A549 (cell line): ENCODE measurements at places on chromosomes 12 and 14.

DNA sequence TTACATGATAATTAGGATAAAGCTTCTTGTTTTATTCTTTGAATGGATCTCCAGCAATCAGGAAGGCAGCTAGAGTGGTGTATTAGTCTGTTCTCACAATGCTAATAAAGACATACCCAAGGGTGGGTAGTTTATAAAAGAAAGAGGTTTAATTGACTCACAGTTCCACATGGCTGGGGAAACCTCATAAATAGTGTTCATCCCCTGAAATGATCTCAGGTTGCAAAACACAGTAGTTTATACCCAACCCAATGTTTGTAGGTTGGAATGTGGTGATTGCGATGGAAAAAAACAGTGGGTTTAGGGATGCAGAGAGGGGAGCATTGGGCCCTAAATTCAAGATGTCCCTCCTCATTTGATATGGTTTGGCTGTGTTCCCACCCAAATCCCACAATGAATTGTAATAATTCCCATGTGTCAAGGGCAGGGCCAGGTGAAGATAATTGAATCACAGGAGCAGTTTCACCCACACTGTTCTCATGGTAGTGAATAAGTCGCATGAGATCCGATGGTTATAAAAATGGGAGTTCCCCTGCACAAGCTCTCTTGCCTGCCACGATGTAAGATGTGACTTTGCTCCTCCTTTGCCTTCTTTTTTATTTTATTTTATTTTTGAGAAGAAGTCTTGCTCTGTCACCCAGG is 11.5 kb downstream of the MUCL1 start:
- no peak for DNase-seq

GRCh38 chr12:20439626-20440025 is 71.3 kb downstream of the PDE3A start:
- DNase-seq = no peak

- no peak for DNase-seq
Measured at GRCh38 chr12:34217660-34218059, 195.4 kb downstream of the ALG10 start.

GRCh38 chr12:64187370-64187769 is 34.7 kb downstream of the KICS2 start:
- DNase-seq = no peak

GRCh38 chr12:118813778-118814357 is 167.5 kb upstream of the SRRM4 start:
- DNase-seq = no peak

DNA sequence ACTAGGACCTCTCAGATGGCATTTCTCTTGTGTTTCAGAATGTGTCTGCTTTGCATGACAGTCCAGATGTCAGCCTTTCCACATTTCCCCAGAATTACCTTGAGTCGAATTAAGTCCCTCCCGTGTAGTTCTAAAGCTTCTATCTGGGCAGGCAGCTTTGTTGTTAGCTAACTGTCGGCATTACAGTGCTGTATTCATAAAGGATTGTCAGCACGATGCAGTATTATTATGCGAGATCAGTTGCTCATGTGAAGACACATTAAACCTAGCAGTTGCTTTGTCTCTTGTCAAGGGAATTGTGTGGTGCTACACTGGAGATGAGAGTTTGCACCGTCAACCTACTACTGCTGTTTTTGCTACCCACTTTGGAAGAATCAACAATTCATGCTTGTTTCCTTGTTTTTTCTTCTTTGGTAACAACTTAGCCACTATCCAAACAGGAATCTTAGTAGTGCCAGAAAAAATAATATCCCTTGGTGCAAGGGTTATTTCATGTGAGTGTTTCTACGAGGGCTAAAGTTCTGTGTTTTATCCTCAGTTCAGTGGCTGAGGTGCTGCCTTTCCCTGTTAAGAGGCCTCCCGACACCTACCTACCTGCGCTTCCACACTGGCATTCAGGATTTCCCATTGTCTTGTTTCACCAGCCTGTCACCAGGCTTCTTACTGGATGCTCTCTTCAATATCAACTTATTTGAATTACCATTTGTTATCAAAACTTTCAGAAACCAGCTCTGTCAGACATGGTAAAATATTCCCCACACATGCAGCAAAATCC is 297.9 kb upstream of the G2E3 start:
- DNase-seq = no peak

GRCh38 chr12:115962216-115962615 is 315.3 kb downstream of the MED13L start:
- DNase-seq = no peak

DNA sequence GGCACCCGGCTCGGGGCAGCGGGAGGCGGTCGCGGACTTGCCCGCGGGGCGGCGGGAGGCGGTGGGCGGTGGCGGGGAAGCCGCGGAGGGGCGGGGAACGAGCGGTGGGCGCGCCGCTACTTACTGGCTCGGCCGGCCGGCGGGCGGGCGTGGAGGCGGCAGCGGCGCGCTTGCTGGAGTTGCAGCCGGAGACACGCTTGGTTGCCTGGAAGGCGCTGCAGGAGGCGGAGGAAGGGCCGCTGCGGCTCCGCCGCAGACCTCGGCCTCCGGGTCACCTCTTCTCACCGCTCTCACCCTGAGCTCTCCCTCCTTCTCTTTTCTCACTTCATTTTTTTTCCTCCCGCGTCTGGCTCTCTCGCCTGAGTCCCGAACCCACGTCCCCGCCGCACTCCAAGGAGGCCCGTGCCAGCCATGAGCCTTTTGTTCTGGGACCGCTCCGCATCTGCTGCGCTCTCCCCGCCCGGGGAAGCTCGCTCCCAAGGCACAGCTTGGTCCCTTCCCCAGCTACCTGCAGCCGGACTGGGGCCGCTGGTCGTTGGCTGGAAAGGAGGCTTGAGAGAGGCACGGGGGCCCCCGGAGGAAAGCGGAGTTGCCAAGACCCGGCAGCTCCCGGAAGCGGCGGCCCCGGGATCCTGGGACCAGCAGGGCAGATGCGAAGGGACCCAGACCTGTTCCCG is 592 bp upstream of the KCNK10 start:
- DNase-seq = no peak

DNA sequence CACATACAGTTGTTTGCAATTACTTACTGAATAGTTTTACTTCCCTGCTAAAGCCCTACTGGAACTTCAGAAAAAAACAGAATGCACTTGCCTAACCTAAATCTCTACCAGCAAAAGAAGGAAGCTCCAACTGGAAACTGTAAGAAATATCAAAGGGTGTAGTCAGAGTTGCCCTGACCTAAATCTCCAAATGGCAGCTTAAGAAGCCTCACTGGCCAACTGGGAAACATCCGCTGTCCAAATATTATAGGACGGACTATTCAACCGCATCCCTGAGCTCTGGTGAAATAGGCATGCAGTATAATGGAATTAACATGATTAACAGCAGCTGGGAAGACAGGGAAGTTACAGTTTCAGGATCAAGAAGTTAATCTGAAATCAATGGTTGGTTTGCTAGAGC is 24.3 kb downstream of the ANAPC7 start:
- DNase-seq = no peak

GRCh38 chr12:115709540-115710011 is 567.9 kb downstream of the MED13L start:
- no peak for DNase-seq

DNA sequence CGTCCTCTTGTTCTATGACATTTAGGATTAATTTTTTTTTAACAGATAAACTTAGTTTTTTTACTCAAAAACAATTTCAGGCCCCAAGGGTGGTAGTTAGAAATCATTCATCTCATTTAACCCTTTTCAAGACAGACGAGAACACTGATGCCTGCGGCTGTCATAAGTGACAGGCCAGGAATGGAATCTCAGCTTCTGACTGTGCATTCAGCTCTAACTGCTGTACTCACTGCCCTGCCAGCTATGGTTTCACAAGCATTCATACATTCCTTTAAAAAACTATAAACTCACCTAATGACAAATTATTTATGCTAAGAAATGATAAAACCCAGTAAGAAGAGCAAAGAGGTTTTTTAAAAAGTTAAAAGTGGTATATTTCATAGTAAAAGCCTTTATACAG is 8.8 kb downstream of the DENND5B start:
- DNase-seq = no peak

- no peak for DNase-seq
Measured at GRCh38 chr14:61342486-61342885, 21.1 kb downstream of the PRKCH start.

GRCh38 chr14:52325630-52326029 is 11.5 kb downstream of the PTGER2 start:
- DNase-seq = no peak

GRCh38 chr12:79886917-79887519 is 47.9 kb downstream of the PPP1R12A start:
- peak; percentile 65 for DNase-seq

DNA sequence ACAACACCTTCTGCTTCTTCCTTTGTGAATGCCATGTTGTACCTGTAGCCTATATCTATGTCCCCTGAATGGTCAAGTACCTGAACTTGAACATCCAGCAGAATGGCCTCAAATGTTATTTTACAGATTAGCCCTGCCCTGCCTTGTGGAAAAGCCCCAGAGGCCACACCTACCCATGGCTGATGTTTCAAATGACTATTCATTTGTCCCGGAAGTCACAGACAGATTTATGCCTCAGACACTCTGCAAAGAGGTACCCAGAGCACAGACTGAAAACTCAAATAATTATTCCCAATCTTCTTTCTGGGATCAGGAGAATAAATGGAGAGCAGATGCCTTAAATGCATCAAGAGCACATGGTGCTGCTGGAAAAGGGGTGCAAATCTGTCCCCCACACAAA is 13.0 kb upstream of the DPF3 start:
- DNase-seq = no peak

GRCh38 chr12:19018302-19018970 is 111.1 kb upstream of the PLEKHA5 start:
- DNase-seq = peak; percentile 29

DNA sequence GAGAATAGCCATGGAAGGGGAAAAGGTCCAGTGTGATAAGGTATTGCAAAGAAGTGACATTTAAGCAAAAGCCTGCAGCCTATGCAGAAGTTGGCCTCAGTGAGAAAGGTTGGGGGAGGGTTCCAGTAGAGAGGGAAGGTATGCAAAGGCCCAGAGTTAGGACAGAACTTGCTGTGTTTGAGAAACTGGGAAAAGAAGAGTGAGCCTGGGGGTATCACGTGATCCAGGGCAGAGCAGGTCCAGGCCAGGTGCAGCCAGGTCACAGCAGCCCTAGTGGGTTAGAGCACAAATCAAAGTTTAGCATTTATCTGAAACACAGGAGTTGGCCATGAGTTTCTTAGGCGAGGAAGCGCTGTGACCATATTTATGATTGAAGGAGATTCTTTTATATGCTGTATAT is 1.6 kb downstream of the SERPINA5 start:
- no peak for DNase-seq

DNA sequence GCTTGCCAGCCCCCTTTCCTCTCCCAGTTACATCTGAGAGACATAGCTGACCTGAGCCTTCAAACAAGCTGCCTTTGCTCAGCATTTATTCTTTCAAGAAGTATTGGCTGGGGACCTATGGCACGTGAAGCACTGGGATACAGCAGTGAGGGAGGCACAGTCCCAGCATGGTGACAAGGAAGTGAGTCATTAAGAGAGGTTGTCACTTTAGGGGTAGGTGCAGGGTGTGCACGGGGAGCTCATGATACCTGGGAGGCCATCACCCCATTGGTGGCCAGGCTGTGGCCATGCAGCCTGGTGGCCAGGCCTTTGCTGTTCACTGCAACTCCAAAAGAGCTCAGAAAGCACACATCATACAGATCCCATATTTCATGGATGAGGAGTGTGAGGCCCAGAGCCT is 5.7 kb upstream of the KRT75 start:
- DNase-seq = no peak

GRCh38 chr12:106108185-106108835 is 30.4 kb downstream of the NUAK1 start:
- DNase-seq = peak; percentile 62

GRCh38 chr12:103494051-103494733 is 1.6 kb downstream of the C12orf42 start:
- no peak for DNase-seq

DNA sequence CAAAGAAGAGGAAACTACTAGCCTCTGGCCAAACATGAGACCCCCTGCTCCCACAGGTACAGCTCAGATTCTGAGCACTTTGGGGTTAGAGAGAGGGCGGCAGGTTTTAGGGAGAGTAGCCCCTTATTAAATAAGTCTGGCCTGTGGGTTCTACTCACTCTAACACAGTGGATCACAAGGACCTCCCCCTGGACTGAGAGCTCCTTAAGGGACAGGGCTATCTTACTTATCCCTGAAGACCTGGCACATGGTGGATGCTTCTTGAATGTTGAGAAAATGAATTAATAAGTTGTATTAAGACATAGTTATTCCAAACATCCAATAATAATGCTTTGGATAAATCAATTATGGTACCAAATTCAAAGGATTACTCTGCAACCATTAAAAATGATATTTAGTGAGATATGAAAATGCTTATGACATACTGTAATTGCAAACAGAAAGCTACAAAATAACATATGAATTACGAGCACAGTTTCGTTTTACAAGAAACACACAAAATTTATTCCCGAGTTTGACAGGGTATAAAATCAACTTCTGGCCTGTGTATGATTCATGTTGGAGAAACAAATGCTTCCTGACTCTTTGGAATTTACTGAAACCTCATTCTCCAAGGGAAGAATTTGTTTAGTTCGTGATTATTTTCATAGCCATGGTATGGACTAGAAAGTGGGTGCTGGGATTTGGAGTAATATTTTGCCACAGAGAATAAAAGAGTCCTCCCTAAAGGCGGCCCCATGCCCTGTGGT is 59.3 kb upstream of the BDKRB2 start:
- DNase-seq = no peak

DNA sequence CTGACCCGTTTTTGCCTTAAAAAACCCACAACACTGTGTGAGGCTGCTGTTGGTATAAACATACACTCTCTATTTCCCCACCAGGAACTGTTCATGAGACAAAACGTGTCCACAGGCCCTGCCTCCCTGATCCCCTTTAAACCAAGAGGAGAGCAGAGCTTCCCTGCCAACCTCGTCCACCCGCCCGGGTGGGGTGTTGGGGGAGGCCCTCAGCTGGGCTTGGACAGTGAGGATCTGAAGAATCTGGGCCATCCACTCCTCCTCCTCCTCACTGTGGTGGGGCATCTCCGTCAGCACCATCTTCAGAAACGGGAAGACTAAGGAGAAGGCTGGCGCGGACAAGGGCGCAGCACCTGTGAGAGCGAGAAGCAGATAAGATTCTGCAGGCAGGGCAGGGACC is 36.8 kb downstream of the GCN1 start:
- no peak for DNase-seq

DNA sequence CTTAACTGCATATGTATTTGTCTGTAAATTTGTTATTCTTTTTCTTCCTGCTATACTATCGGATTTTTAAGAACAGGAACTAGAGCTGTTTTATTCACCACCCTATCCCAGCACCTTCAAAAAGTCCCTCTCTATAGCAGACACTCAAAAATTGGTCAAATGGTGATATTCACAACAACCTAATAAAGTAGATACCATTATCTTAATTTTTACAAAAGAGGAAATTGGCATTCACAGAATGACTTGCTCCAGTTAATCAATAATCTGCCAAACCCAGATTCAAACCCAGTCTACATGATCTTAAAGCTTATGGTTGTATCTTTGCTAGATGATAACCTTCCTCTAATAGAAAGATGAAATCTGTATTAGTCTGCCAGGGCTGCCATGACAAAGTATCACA is 426.6 kb downstream of the EGLN3 start:
- no peak for DNase-seq
